ENCODE measurements at places on chromosomes 2 and 18. TPM values are rescaled to one million over a fixed set of nuclear protein-coding genes. Genes with fewer than 3 reads are reported as not detected.

- no peak for DNase-seq
- H3K4me3 ChIP-seq = no peak overlapping the region
- H3K27me3 ChIP-seq = peaks cover 14% of the 10 kb centered on the region
- no peaks in the 10 kb centered on the region for H3K36me3 ChIP-seq
These were observed 82.2 kb downstream of the MARCO start for GRCh38 chr2:119024152-119024551.

Gene CNGA3
- total RNA-seq = not detected

Gene VWC2L
- total RNA-seq = not detected

Gene DSC2
- total RNA-seq = 17.6 TPM

GRCh38 chr2:109058802-109059201 lies 69.8 kb upstream of the EDAR start:
- H3K4me1 ChIP-seq = peaks cover 10% of the 10 kb centered on the region
- no peak overlapping the region for H3K27ac ChIP-seq
- no peak for DNase-seq
- H3K36me3 ChIP-seq = no peaks in the 10 kb centered on the region
- H3K27me3 ChIP-seq = peaks cover 18% of the 10 kb centered on the region

- no peak for DNase-seq
- H3K4me3 ChIP-seq = no peak overlapping the region
- no peak overlapping the region for H3K27ac ChIP-seq
- H3K27me3 ChIP-seq = no peaks in the 10 kb centered on the region
- H3K36me3 ChIP-seq = no peaks in the 10 kb centered on the region
These were observed 74.6 kb downstream of the DHRS9 start for GRCh38 chr2:169143998-169144397.

All from MCF 10A (cell line).